ENCODE measurements at places on chromosomes 5 and 9.
A peak's percentile ranks its signal among the peaks of the same experiment; 100 is the strongest.

DNA sequence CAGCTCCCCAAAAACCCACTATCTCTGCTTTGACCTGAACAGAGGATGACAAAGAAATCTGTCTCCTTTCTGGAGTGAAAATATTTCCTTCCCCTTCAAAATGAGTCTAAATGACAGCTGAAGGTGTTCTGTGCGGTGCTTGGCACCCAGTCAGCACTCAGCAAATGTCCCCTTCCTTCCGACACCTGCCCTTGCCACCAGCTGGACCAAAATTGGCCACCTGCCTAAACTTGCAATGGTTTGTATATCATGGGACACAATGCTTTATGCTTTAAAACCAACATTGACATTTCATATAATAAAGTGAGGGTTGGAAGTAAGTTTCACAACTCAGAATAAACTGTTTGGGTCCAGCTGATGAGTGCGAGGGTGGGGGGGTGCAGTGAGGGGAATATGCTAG, 7.5 kb upstream of the TTC1 start:
- no peaks in the 10 kb centered on the region for H3K4me1 ChIP-seq
- no peak overlapping the region for H3K4me3 ChIP-seq
- H3K36me3 ChIP-seq = no peaks in the 10 kb centered on the region
- H3K27ac ChIP-seq = no peak overlapping the region

- H3K4me3 ChIP-seq = no peak overlapping the region
- H3K36me3 ChIP-seq = no peaks in the 10 kb centered on the region
- no peak for DNase-seq
Observed at GRCh38 chr5:138659121-138659520, 83.9 kb upstream of the HSPA9 start.

DNA sequence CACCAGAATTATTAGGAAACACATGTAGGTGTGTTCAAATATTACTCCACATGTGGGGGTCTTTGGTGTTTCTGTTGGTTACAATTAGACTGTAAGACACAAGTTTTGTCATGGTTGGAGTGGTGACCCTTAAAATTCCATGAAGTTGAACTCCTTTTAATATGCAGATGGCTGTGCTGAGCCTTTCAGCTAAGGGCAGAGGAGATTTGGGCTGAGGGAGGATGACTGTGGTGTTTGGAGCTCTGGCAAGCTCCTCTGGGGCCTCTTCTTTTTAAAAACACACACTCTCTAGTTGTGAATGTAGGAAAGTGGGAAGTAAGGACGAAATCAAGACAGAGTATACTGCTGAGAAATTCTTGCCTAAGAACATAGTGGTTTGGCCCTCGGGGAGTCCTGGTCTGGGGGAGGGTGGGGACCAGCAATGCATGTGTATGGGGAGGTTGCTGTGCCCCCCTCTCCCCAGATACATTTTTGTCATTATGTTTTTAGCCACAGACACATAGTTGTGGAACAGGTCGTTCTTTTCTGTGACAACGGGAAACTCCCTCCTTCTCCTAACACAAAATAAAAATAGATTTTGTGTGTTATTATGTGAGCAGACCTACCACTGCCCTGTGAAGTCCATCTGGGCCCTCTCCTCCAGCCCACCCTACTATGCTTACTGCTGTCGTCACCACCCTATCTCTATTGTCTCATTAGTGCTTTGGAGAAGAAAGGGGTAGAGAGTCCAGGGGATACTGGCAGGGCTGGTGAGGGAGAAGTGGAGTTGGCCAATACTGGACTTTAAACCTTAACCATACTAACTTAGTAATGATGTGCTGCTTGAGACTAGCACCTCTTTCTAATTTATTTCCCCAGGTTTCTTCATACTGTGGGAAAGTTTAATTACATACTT, 10.0 kb downstream of the SMARCA2 start:
- H3K4me3 ChIP-seq = no peak overlapping the region
- no peak for DNase-seq
- no peaks in the 10 kb centered on the region for H3K36me3 ChIP-seq

- peak overlapping the region; percentile 98 for H3K4me3 ChIP-seq
- H3K27me3 ChIP-seq = no peaks in the 10 kb centered on the region
- H3K27ac ChIP-seq = peak overlapping the region; percentile 91
- H3K4me1 ChIP-seq = peaks cover 10% of the 10 kb centered on the region
Observed at GRCh38 chr5:121962958-121963357, 1.2 kb downstream of the SRFBP1 start.

GRCh38 chr5:138594305-138595058, 19.3 kb upstream of the HSPA9 start:
- H3K4me3 ChIP-seq = no peak overlapping the region
- DNase-seq = no peak
- no peaks in the 10 kb centered on the region for H3K36me3 ChIP-seq
- H3K27ac ChIP-seq = no peak overlapping the region
- no peaks in the 10 kb centered on the region for H3K27me3 ChIP-seq

GRCh38 chr9:122244349-122244748, 15.6 kb upstream of the LHX6 start:
- H3K4me3 ChIP-seq = no peak overlapping the region
- peaks cover 16% of the 10 kb centered on the region for H3K36me3 ChIP-seq
- no peaks in the 10 kb centered on the region for H3K4me1 ChIP-seq
- DNase-seq = no peak

Data from Panc1 (cell line).